HEK293T (cell line): ENCODE measurements at places on chromosomes 12 and 14.
A peak's percentile ranks its signal among the peaks of the same experiment; 100 is the strongest.

DNA sequence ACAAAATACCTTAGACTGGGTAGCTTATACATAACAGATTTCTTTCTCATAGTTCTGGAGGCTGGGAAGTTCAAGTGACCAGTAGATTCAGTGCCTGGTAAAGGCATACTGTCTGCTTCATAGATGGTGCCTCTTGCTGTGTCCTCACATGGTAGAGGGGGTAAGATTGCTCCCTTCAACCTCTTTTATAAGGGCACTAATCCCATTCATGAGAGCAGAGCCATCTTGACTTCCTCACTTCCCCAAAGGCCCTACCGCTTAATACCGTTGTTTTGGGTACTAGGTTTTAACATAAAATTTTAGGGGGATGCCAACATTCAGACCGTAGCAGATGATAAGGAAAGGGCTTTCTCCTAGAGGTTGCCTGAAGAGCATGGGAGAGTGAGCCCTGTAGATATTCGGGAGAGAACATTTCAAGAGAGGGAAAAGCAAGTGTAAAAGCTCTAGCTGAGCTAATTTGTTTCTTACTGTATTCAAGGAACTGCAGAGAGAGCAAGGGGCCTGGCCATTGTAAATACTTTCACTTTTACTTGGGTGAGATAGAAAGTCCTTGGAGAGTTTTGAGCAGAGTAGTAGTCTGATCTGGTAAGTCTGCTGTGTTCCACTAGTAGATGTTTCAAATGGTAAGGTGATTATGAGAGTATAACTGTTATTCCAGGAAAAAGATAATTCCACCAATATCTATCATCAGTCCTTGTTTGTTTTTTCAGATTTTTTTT lies 27.3 kb downstream of the FRS2 start:
- DNase-seq, result no peak

- DNase-seq, result peak; percentile 37
These were observed 2.6 kb downstream of the WNK1 start for GRCh38 chr12:754851-755562.

GRCh38 chr12:7101694-7102131 lies 7.3 kb downstream of the C1RL start:
- DNase-seq, result no peak

- DNase-seq, result no peak
These were observed 59.1 kb downstream of the RASSF3 start for GRCh38 chr12:64669270-64669842.

GRCh38 chr12:116533343-116534251 lies 25.6 kb upstream of the MAP1LC3B2 start:
- DNase-seq, result peak; percentile 94

- no peak for DNase-seq
These were observed 113.5 kb upstream of the EGLN3 start for GRCh38 chr14:34064349-34064748.

- no peak for DNase-seq
These were observed 202.7 kb upstream of the GARIN6 start for GRCh38 chr12:99444859-99445316.

DNA sequence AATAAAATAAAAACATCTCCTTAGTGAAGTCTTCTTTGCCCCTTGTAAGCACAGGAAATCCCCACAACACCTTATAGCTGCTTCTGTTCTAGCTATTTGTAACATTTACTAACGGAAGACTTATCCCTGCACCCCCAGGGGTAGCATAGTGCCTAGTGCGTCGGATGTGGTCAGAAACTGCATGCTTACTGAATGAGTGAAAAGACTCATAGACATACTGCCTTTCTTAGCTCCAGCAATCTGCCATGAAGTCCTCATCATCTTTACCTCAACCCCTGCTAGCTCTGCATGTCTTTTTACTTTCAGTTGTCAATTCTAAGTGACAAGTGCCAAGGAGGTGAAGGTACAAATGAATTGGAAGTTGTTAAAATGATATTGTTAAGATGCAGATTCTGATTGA lies 12.9 kb downstream of the RIOX1 start:
- DNase-seq, result no peak

DNA sequence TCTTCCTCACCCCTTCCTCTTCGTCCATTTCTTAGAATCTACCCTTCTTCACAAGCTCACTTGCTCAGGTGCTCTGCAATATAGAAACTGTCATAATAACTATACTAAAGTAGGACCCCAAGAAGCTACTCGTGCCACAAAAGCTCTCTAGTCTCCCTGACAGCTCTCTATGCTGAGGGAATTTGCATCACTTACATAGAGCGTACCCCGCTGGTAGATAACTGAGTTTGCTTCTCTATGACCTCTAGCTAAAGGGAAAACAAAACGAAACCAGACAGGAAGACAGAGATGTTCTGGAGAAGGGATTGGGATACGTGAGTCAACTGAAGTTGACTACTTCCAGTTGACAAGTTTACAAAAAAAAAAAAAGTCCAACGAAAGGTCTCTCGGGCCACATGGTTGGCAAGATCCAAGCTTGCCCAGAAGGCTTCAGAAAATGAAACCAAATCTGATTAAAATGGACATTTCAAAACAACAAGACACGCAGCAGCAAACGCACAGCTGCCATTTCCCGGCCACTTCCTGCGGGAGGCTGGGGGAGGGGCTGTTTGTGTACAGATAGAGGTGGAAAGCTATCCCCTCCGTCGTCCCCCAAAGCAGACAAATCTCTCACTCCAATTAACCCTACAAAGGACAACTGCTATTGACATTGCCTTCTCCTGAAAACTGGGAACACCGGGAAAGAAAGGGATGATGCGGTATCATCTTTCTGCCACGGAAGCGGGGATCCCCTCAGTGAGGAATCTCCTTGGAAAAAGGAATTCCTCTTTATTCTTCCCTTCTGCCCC lies 1.3 kb downstream of the BAZ2A start:
- peak; percentile 39 for DNase-seq
